NCI-H2081 treated with DMSO at 0.1 percent for 48 hours (cell line): ENCODE measurements at places on chromosomes 11 and 22.

DNA sequence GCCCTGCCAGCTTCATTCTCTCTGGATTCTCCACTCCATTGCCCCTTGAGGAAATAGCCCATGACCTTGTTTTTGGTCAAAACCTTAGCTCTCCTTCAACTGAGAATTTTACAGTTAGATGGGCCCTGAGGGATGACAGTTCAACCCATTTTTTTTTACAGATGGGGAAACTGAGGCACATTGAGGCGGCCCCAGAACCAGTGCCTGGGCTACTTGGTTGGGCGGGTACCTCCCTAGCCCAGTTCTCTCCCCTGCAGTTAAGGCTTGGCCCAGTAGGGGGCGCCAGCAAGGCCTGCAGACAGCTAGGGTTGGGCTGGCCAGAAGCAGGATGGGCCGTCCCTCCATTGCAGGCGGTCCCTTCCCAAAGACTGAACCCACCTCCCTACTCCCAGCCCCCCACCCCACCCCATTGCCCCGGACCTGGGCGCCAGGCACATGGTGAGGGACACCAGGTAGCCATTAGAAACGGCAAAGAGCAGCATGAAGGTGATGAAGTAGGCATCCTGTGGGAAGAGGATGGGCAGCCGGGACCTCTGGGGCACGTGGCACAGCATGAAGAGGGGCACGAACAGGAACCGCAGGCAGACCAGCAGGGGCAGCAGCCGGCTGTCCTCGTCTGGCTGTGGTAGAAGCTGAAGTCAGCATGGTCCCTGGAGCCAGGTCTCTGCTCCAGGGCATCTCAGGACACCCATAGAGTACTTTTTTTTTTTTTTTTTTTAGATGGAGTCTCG, 7.6 kb downstream of the SLC29A2 start:
- no peak for DNase-seq

GRCh38 chr11:92623055-92623454, 346.4 kb upstream of the MTNR1B start:
- no peak for DNase-seq

DNA sequence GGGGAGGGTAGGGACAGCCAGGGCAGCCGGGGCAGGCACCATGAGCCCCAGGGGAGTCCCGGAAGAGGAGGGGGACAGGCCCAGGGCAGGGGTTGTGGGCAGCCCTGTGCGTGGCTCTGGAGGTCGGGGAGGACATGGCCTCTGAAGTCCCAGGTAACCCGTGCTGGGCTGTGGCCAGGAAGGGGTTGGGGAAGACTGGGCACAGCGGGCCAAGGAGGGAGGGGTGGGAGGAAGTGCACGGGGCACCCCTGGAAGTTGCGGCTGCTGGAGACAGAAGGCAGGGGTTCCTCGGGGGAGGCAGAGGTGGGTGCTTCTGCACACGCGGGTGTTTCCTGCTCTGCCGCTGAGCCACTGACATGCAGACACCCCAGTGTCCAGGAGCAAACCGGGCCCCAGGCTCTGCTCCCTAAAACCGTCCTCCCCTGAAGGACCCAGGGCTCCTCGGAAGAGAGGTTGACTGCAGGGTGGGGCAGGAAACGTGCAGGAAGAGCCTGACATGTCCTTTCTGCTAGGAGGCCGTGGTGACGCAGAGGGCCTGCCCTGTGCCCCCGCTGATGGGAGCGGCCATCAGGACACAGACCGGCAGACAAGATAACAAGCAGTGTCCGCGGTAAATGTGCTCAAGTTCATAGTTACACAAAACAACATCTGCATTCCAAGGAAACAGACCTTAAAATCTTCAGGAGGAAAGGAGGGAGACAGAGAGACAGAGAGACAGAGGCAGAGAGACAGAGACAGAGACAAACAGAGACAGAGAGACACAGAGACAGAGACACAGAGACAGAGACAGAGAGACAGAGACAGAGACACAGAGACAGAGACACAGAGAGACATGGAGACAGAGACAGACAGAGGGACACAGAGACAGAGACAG, 5.7 kb downstream of the TNNI2 start:
- DNase-seq = no peak

DNA sequence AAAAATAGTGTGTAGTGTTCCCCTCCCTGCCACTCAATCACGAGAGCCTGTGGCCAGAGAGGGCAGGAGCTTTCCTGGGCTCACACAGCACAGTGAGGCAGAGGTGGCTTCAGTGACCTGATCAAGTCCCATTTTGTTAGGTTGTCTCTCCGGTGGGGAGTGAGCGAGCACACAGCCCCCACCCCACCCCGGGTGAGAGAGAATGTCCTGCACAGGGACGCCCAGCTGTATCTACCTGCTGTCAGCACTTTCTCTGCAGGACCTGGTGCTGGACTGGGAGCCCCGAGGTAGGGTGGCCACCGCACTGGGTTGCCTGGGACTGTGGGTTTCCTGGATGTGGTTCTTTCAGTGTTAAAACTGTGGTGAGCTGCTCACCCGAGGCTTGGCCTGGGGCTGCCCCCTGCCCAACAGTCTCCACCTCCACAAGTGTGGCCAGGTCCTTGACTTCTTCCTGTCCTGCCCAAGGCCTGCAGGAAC, 6.1 kb downstream of the CAPN5 start:
- DNase-seq = no peak

- DNase-seq = no peak
Observed at GRCh38 chr11:123139206-123139605, 55.8 kb downstream of the CLMP start.

GRCh38 chr22:50014053-50014501, 1.5 kb upstream of the IL17REL start:
- DNase-seq = no peak

GRCh38 chr11:125270711-125271110, 106.2 kb downstream of the PKNOX2 start:
- no peak for DNase-seq

- no peak for DNase-seq
Observed at GRCh38 chr22:23856721-23857605, 712 bp upstream of the SLC2A11 start.

- no peak for DNase-seq
Observed at GRCh38 chr22:26949193-26949592, 291.8 kb downstream of the MIAT start.

DNA sequence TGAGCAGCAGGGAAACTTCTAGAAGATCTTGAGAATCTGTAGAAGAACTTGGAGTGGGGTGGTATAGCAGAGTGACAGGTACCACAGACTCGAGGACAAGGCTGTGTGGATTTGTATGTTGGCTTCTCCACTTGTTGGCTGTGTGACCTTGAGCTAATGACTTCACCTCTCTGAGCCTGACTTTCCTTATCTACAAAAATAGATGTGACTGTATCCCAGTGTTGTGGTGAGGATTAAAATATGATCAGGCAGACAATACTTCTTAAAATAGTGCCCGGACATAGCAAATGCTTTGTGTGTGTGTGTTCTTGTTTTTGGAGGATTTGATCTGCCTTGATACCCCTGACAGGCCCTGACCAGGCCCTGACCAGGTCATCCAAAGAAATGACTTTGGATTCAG, 40.8 kb downstream of the MYO18B start:
- DNase-seq = no peak

DNA sequence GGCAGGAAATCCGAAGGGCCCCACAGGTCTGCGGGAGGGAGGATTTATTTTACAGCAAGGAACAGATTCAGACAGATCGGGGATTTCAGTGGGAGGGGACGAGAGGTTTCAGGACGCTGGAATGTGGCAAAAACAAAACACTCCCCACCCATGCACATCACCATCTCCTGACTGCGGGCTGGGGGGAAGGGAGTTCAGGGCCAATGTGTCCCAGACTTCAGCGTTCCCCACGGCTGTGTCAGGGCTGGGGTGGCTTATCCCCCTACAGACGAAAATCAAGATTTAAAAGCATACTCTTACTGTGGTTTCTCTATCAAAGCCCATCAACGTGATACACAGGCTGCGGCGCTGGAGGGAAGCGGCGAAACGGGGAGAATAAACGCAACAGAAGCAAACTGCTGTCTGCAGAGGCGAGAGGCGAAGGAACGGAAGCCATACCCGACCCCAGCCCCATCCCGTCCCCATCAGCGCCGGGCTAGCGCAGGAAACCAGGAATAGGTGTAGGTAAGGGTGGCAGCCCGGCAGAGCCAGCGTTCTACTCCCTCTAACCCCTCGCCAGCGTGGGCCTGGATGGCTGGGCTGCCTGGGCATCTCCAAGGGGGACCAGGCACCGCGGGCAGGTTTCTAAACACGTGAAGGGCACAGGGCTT, 2.7 kb downstream of the TENM4 start:
- DNase-seq = no peak
